Cortex of kidney (tissue), 1 donor: ENCODE measurements at places on chromosomes 2 and 18.

GRCh38 chr2:162579986-162580385, 236.1 kb downstream of the GCA start:
- no peak for DNase-seq

GRCh38 chr2:115552726-115553125, 1110.3 kb downstream of the DPP10 start:
- DNase-seq, result no peak

DNA sequence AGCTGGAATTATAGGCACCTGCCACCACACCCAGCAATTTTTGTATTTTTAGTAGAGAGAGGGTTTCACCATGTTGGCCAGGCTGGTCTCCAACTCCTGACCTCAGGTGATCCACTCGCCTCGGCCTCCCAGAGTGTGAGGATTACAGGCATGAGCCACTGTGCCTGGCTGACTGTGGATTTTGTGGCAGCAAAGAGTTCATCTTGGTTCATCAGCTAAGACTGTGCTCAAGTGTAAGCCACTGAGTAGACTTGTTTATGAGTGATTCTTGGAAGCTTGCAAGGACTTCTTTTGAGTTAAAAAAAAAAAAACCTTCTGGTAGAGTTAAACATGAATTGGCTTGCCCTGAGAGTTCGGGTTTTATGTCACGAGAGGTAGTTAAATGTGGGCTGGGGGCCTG, 34.7 kb downstream of the CD8B start:
- DNase-seq, result no peak

- DNase-seq, result no peak
Measured at GRCh38 chr2:174397773-174398172, 2.2 kb downstream of the SCRN3 start.

GRCh38 chr18:38368886-38369285, 803.3 kb upstream of the CELF4 start:
- no peak for DNase-seq
